ENCODE measurements at places on chromosomes 5 and 9.
A peak's percentile ranks its signal among the peaks of the same experiment; 100 is the strongest.

GRCh38 chr9:3946840-3947587 lies 352.9 kb downstream of the GLIS3 start:
- no peak for DNase-seq

DNA sequence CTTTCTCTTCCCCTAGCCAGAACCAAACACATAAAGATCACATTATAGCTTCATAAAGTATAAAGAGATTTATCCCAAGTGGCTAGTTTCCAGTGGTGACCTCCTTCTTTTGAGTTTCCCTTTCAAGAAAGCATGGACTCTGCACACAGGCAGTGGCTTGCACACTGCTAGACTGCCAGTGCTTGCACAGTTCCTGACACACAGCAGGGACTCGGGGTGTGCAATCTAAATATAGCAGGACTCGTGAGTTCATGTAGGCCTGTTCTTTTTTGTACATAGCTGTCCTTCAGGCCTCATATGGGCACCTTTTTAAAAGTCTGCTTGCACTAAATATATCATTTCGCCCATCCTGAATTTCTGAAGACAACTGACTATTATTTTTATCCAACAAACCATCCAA lies 308.6 kb downstream of the FBXL7 start:
- no peak for DNase-seq

- DNase-seq, result no peak
Measured at GRCh38 chr5:1119312-1119831, 7.5 kb upstream of the SLC12A7 start.

- DNase-seq, result no peak
Measured at GRCh38 chr5:172662596-172662995, 21.5 kb downstream of the NEURL1B start.

- no peak for DNase-seq
Measured at GRCh38 chr5:126595486-126596083, 566 bp upstream of the ALDH7A1 start.

DNA sequence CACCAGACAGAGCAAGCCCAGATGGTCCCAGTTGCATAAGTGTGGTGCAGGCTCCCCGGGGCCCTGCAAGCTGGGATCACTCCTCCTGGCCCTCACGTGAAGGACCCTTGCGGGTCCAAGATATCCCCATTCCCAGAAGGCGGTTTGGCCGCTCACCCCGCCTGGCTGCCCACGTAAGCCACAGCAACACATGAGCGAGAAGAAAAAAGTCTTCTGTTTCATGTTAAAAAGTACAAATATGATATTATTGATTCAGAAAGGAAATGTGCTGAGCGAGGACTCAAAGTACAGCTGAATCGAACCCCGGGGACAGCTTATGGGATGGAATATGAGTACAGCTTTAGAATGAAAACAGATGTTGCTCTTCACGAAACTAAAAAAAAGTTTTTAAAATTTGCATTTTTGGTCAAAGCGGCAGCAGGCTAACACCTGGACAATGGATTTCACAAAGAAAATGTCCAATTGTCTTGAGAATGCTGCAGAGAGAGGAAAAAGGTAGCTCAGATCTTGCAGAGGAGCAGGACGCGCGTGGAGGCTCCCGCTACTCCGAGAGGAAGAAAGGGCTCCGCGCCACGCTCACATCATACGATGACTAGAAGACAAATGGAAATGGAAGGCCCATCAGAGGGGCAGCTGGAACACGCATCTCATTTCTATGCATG lies 427.6 kb downstream of the IRX1 start:
- no peak for DNase-seq

- DNase-seq, result no peak
Measured at GRCh38 chr9:95791286-95791685, 84.2 kb upstream of the ERCC6L2 start.

DNA sequence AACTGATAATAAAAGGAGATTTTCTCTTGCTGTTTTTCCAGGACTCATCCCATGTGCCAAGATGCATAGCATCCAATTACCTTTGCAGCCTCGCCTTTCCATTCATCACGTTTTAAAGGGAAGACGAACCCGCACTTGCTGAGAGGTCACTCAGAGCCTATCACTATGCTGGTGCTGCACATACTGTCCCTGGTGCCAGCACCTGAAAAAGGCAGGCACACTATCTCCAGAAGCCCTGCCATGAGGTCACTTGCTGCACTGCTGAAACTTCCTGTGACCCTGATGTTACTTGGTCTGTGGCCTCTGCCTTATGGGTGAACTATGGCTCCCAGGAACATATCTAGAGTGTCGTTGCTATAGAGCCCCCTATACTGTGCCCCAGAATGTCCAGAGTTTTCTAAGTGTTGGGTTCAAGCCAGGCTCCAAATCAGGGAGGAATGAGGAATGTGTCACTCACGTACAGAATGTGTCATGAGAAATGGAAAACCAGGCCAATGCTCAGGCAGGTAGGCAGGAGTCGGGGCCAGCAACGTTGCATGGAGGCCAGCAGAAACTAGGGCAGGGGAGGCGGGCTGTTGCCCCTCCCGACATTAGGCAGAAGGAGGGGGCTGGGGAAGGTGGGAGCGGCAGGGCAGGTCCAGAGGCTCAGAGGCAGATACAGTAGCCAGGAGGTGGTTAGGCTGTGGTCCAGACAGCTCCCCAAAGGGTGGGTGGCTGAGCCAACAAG lies 262.1 kb downstream of the CRB2 start:
- no peak for DNase-seq

GRCh38 chr5:126799780-126800179 lies 22.8 kb downstream of the LMNB1 start:
- no peak for DNase-seq

DNA sequence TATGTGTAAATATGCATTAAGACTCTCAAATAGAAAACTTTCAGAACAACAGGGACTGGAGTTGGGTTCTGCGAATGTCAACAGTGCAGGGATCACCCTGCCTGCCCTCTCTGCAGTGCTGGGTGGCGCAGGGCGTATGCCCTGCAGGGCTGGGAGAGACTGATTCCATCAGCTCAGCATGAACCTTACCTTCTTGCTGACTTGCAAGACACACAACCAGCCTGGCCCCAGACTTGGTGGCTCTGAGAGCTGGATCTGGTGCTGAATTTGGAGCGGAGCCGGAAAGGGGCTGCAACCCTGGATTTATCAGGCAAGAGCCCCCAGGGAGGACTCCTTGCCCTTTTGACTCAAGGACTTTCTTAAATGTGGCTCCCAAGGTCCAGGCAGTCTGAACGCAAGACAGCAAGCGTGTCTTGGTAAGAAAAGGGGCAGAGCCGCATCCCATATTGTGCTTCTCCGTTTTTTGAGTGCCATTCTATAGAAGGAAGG lies 376.0 kb upstream of the IRX2 start:
- no peak for DNase-seq

DNA sequence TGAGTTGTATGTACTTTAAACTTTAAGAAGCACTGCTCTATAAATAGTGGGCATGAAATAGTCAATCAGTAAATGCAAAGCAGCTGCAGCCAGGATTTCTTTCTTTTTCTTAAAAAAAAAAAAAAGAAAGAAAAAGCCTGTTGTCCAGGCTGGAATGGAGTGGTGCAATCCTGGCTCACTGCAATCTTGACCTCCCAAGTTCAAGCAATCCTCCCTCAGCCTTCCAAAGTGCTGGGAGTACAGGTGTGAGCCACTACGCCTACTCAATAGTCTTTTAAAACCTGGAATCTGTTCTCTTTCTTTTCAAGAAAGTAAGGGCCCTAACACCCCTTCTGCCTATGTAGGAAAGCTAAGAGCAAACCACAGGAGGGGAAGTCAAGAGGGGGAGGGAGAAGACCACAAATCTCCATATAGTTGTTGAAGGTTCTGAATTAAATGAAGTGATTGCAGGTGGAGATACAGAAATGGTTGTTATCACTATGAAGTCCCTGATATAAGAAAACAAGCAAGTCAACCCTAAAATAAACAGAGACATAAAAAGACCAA lies 20.6 kb upstream of the TPD52L3 start:
- no peak for DNase-seq

GRCh38 chr9:88994469-88995199 lies 3.4 kb downstream of the S1PR3 start:
- DNase-seq, result no peak

DNA sequence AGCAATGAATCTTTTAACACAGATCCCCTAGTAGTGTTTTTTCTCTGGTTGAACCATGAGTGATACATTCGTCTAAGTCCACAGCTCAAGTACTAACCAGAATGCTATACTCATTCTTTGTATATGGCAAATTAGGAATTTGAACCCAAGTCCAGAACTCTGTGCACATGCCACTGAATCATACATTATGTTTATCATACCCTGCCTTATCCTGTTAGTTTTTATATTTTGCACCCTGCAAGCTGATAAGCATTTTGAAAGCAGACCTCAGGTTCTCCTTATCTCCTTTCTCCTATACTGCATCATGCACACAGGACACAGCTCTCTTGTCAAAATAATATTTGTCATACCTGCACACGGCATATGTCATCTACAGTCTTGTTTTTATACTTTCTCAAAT lies 54.6 kb upstream of the ELL2 start:
- no peak for DNase-seq

GRCh38 chr9:78236551-78236910 lies 656 bp downstream of the CEP78 start:
- no peak for DNase-seq

DNA sequence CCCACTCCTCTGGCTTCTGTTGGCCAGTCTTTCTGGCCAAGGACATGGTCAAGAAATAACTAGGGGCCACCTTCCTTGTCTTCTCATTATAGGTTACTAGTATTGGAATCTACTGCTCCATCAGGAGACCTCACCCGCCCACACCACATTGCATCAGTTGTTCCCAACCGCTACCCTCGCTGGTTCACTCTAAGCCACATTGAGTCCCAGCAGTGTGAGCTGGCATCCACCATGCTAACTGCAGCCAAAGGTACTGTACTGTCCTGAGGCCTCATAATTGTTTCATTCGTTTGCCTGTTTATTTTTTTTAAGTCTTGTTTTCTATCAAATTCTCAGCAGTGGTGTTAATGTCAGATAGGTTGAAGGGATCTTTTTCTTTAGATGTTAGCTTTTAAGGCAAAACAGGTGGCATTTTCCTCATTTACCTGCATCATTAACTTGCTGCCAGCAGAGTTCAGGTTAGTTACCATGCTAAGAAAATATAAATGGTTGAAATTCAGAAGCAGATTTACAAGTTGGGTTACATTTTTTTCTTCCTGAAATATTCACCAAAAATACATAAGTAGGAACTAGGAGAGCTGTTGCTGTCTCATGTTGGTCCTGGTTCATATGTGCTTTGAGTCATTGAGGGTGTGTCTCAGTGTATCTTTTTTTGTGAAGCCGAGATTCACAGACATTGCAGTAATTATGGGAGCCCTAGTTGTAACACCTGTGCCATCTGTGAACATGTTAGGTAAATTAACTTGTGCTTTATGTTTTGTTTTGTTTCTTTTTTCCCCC lies 206.9 kb downstream of the ZSWIM6 start:
- no peak for DNase-seq

- DNase-seq, result no peak
Measured at GRCh38 chr9:84990416-84990815, 320.9 kb downstream of the NTRK2 start.

GRCh38 chr9:38338342-38339018 lies 54.0 kb upstream of the ALDH1B1 start:
- DNase-seq, result no peak

DNA sequence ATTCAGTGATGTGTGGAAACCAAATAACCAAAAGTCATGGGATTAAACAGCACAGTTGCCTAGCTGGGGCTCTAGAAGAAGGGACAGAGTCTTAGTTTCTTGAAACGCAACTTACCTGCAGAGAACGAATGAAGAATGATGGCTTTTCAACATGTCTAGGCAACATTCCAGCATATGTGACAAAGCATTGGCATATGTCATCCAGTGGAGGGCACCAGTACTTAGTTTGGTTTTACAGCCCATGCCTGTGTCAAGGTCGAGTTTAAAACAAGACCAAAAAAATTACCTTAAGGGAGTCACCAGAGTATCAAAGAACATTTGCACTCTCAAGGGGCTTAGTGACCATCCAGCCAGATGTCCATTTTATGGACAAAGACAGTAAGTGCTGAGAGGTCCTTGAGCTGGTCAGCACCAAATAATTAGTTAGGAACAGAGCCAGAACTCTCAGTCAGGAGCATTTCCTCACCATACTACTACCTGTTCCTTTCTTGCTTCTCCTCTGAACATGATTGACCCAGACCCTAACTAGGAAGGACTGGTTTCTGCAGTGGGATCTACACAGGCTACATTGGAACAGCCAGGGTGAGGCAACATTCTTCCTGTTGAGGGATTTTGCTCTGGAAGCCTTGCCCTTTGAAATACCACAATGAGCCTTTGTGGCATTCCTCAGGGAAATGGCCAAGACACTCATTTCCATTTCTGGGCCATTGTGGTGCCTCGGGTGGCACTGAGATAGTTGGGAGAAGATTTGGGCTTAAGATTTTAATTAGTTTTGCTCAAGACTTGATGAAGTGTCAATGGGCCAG lies 75.4 kb upstream of the ANKH start:
- no peak for DNase-seq

- DNase-seq, result no peak
Measured at GRCh38 chr9:110157823-110158664, 49.9 kb downstream of the C9orf152 start.

GRCh38 chr9:104911032-104911607 lies 16.8 kb downstream of the ABCA1 start:
- no peak for DNase-seq

DNA sequence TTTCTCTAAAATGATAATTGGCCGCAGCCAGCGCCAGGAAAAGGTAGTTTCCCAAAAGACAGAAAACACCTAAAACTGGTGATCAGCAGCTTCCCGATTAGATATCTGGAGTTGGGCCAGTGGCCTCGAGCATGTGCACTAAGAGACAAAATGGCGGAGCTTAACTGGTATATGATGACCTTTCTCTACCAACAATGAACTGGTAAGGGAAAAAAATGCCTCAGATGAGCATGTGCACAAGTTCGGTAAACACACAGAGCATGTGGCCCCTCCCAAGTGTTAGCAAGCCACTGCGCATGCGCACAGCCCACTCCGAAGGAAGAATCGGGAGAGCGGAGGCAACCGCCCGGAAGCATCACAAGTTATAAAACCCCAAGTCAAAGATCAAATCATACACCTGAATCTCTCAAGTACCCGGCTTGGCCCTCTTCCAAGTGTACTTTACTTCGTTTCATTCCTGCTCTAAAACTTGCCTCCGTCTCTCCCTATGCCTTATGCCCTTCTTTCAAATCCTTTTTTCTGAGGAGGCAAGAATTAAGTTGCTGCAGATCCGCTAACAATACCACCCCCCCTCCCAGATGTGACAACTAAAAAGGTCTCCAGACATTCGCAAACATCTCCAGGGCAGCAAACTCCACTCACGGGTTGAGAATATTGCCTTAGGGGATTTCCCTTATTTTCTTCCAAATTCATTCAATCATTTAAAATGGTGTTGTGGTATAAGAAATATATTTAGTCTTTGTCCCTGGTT lies 15.0 kb upstream of the PTBP3 start:
- peak; percentile 31 for DNase-seq

- DNase-seq, result no peak
Measured at GRCh38 chr9:128729302-128729701, 5.4 kb upstream of the ZDHHC12 start.

- no peak for DNase-seq
Measured at GRCh38 chr5:143025971-143026370, 255.8 kb downstream of the ARHGAP26 start.

- no peak for DNase-seq
Measured at GRCh38 chr5:170216257-170216864, 16.4 kb upstream of the C5orf58 start.

GRCh38 chr9:116992865-116993264 lies 305.8 kb downstream of the TRIM32 start:
- DNase-seq, result no peak

- DNase-seq, result no peak
Measured at GRCh38 chr5:115775999-115776398, 40.5 kb downstream of the CDO1 start.

All from GM12892 (cell line).